ENCODE measurements at places on chromosomes 16 and 17.

GRCh38 chr17:32903774-32904673 lies 23.9 kb upstream of the TMEM98 start:
- no peak for DNase-seq

DNA sequence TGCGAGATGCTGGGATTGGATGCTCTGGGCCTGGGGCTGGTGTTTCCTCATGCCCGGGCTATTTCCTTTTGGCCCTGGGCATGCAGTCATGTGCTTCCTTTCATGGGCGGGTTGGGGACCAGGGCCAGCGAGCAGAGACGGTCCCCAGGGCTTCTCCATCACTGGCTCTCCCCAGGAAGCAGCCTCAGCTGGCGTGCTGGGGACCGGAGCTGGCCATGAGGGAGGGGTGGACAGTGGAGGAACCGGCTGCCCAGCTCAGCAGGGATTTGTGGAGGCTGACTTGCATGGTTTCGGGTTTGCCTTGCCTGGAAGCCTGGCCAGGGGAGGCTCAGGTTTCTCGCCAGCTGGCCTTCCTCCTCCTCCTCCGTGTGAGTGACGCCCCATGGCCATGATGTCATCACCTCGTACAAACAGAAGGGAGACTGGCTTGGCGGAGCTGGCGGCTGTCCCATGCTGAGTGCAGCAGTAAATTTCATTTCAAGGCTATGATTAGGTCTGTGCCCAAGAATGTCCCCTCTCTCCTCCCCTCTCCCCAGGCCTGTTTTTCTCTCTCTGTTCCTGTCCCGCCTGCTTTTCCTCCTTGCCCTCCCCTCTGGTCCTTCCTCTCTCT lies 8.9 kb upstream of the TIMP2 start:
- peak; percentile 63 for DNase-seq

GRCh38 chr16:29962344-29962994 lies 590 bp downstream of the TMEM219 start:
- DNase-seq, result peak; percentile 56

DNA sequence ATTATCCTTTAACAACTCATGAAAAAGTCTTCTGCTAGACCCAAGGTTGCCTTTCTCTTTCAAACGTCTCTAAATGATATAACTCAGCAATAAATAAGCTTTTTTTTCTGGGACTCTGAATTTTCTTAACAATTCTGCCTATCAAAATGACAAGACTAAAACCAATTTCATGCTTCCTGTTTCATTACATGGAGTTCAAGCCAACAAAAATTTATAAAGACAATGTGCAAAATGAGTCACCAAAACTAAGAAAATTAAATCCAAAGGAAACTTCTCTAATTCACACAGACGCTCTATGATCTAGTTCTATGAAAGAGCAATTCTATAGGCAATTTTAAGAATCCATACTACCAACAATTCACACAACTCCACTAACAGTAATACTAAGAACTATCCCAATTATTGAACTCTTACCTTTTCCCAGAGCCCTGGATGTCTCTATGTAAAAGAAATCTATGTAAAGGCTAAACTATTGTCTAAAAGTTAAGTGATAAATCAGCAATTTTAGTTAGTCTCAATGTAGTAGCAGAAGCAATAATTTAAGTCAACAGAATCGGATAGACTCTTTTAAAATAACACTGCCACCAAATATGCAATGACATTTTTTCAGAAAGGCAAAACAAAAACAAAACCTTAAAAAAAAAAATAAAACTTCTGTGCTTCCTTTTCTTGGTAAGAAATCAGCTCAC lies 44.2 kb downstream of the ZZEF1 start:
- peak; percentile 49 for DNase-seq

GRCh38 chr17:41579484-41580243 lies 7.0 kb downstream of the KRT14 start:
- DNase-seq, result peak; percentile 72

DNA sequence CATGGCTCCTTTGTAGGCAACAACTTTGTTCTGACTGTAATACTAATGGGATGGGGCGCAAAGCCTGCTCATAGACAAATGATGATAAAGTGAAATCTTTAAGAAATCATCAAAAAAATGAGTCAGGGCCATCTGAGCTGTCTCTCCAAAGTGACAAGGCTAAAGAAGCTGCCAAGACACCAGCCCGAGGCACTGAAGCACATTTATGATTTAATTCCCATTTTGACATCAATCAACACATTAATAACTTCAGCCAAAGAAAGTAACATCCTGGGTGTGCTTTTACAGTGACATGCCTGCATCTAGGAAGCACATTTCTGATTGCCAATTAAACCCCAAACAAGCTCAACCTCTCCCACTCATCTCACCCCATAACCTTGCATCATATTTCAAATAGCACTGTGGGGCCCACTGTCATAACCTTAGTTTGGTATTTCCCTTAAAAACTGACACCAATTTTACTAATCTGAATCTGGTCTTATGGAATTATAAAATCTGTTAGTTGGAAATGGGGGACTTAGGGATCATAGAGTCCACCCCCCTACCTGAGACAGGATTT lies 676.6 kb downstream of the TOX3 start:
- no peak for DNase-seq

GRCh38 chr17:42389899-42390298 lies 1.7 kb upstream of the STAT3 start:
- DNase-seq, result no peak

DNA sequence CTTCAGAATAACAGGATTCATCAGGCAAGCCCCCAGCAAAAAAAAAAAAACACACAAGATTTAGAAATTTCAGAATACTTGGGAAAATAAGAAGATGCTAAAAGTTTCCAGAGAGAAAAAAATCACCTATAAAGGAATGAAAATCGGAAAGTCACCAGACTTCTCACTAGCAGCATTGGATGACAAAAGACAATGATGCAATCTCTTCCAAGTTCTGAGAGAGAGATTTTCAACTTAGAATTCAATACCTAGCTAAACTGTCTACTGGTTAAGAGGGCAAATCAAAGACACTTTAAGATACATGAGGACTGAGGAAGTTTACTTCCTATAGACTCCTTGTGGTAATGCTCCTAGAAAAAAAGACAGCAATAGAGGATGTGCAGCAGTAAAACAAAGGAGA lies 23.9 kb upstream of the TNS4 start:
- DNase-seq, result peak; percentile 13

GRCh38 chr17:7853691-7854038 lies 1.2 kb upstream of the TMEM88 start:
- no peak for DNase-seq

- no peak for DNase-seq
These were observed 1576.8 kb downstream of the CDH8 start for GRCh38 chr16:60459463-60459862.

- no peak for DNase-seq
These were observed 1.1 kb downstream of the SLC16A3 start for GRCh38 chr17:82229698-82230608.

DNA sequence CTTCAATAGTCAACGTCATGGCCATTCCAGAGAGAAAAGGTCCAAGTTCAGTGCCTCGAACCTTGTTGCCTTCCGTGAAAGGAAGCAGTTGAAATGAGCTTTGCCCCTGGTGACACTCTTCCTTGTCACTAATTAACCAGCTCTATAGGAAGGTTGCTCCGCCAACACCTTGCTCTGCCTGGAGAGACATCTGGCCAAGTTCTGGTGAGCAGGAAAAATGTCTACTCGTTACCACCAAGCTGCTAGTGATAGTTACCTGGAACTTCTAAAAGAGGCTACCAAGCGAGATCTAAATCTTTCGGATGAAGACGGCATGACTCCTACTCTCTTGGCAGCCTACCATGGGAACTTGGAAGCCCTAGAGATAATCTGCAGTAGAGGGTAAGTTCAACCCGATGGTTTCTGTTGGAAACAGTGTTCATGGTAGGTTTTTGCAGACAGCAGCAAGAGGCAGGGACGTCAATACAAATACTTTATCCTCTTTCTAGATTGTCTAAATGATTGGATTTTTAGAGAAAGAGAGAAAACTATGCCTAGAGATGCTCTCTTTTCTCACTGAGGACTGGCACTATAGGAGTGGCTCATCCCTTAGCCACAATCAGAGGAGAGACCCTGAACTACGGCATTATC lies at the start of gene ANKS4B:
ANKS4B (plus strand) TSS at position 179 of the 630 bp plus-strand sequence; CDS start at position 218, 39 bp downstream.
- no peak for DNase-seq

DNA sequence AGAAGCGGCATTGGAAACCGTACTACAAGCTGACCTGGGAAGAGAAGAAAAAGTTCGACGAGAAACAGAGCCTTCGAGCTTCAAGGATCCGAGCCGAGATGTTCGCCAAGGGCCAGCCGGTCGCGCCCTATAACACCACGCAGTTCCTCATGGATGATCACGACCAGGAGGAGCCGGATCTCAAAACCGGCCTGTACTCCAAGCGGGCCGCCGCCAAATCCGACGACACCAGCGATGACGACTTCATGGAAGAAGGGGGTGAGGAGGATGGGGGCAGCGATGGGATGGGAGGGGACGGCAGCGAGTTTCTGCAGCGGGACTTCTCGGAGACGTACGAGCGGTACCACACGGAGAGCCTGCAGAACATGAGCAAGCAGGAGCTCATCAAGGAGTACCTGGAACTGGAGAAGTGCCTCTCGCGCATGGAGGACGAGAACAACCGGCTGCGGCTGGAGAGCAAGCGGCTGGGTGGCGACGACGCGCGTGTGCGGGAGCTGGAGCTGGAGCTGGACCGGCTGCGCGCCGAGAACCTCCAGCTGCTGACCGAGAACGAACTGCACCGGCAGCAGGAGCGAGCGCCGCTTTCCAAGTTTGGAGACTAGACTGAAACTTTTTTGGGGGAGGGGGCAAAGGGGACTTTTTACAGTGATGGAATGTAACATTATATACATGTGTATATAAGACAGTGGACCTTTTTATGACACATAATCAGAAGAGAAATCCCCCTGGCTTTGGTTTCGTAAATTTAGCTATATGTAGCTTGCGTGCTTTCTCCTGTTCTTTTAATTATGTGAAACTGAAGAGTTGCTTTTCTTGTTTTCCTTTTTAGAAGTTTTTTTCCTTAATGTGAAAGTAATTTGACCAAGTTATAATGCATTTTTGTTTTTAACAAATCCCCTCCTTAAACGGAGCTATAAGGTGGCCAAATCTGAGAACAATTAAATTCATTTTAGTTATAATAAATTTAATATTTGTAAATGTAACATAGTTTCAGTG lies 1.7 kb downstream of the HEXIM1 start:
- DNase-seq, result peak; percentile 49

DNA sequence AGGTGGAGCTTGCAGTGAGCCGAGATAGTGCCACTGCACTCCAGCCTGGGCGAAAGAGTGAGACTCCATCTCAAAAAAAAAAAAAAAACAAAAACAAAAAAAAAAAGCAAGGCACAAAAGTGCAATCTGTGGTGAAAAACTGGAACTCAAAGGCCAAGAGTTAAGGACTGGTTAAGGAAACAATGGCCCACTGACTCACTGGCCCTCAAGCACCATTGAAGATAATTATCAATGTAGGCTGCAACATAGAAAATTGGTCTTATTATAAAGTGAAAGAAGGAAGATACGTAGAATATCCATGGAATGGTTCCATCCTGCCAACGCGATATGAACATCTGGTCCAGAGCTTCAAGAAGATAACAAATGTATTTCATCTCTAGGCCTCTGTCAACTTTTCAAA lies 444.2 kb downstream of the SOX9 start:
- no peak for DNase-seq

DNA sequence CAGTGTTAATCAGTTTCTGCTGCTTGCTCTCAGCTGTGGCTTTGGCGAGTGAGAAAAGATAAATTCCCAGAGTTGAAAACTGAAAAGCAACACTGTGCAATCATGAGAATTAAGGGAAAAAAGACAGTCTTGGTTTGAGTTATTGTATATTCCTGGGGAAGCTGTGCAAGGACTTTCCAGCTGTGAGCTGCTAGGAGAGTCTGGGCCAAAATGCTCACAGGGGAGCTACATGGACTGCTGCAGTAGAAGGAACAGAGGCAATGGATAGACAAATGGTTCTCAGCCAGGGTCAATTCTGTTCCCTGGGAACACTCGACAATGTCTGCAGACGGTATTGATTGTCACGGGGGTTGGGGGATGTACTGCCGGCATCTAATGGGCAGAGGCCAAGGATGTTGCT lies 102.0 kb upstream of the ADAMTS18 start:
- DNase-seq, result no peak

DNA sequence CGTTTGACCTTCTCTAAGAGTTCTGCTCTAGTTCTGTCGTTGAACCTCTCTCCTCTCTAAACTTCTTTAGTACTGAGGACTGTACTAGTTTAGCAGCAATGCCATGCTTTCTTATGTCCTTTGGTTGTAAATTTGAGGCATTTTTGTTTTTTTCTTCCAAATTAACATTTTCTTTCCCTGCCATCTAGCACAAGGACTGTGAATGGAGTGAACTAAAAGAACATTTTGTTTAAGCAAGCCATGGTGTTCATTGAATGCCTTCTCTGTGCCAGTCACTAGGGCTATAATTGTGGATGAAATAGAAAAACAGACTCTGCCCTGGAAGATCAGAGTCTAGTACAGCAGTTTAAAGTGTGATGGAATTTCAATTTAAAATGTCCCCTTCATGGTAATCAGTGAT lies 137.9 kb downstream of the FTO start:
- DNase-seq, result no peak

DNA sequence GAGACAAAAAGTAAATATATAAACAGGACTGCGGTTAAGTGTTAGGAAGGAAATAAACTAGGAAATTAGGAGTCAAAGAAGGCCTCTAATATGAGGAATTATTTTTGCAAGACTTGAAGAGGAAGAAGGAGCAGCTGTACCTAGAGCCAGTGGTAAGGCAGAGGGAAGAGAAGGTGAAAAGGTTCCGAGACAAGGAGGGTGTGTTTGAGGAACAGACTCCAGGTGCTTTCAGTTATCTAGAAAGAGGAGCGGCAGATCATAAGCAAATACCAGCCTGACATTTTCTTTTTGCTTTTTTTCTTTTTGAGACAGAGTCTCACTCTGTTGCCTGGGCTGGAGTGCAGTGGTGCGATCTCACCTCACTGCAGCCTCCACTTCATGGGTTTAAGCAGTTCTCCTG lies 61.0 kb downstream of the CHD9 start:
- DNase-seq, result no peak

DNA sequence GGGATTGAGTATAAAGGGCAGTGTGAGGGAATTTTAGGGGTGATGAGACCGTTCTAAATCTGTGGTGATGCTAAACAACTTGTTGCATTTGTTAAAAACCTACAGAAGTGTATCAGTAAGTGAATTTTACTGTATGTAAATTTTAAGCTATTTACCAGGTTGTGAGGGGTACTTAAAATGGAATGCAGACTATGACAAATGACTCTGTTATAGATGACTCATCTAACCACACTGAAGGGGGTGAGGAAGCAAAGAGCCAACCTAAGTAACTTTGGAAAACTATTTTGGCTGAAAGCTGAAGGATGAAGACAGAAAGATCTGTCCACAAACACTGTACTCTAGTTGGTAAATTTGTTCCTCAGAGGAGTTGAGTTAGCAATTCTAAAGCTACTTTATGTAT lies 5.3 kb upstream of the MKS1 start:
- peak; percentile 58 for DNase-seq

DNA sequence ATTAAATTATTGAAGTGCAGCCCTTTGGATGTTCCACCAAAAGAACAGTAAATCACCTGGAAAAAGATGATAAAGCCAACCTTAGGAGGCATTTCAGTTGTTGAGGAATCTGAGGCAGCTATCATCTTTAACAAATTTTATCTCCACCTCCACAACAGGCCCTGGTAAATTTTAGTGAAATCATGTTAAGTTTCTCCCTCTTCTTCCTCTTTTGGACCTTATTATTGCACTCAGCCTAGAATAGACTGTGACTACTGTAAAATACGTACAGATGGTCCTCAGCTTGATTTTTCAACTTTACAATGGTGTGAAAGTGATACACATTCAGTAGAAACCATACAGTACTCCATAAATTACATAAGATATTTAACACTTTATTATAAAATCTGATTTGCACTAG lies 90.3 kb downstream of the USP32 start:
- peak; percentile 23 for DNase-seq
